ENCODE measurements at places on chromosomes 2 and 18. TPM values are rescaled to one million over a fixed set of nuclear protein-coding genes. Genes with fewer than 3 reads are reported as not detected.

The POTEI gene
- not detected for total RNA-seq

The SERPINB3 gene
- not detected for total RNA-seq

The BMP10 gene
- total RNA-seq = not detected

The COPS9 gene
- 131 TPM for total RNA-seq

The C2orf66 gene
- 0.21 TPM for total RNA-seq

The KLHL41 gene
- total RNA-seq = not detected

The RBM43 gene
- total RNA-seq = 2.7 TPM

The ALKAL2 gene
- total RNA-seq = 1.1 TPM

The C2orf80 gene
- total RNA-seq = not detected

The HOXD1 gene
- total RNA-seq = not detected

DNA sequence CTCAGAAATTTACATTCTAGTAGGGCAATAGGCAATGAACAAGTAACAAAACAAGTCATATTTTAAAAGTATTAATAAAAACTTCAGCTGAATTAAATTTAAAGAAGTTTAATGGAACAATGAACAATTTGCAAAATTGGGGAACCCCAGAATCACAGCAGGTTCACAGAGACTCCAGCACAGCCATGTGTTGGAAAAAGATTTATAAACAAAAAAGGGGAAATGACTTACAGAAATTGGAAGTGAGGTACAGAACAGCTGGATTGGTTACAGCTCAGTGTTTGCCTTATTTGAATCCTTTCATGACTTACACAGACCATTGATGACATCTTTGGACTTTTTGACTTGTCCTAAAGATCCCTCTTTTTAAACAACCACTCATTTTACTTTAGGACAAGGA is 179.9 kb upstream of the SCN7A start:
- no peaks in the 10 kb centered on the region for H3K27me3 ChIP-seq
- H3K27ac ChIP-seq = no peak overlapping the region
- H3K4me3 ChIP-seq = no peak overlapping the region
- DNase-seq = no peak

GRCh38 chr2:169808221-169808620 is 9.6 kb downstream of the SSB start:
- H3K36me3 ChIP-seq = peaks cover 26% of the 10 kb centered on the region
- H3K27me3 ChIP-seq = no peaks in the 10 kb centered on the region
- no peak overlapping the region for H3K4me3 ChIP-seq
- H3K4me1 ChIP-seq = no peaks in the 10 kb centered on the region
- no peak for DNase-seq
- no peak overlapping the region for H3K27ac ChIP-seq

DNA sequence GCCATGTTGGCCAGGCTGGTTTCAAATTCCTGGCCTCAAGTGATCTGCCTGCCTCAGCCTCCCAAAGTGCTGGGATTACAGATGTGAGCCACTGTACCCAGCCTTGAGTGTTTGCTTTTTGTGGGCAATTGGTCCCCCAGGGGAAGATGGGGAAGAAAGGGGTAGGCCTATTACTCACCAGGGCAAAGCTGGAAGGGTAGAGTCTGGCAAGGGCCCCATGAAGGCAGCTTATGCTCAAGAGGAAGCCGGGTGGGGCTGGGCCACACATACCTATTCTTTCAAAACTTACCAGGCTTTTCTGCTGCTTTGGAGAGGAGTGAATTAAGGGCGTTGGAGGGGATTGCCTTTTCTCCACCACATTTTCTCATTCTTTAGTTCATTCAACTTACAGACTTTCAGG is 24.5 kb upstream of the CD28 start:
- no peak overlapping the region for H3K4me3 ChIP-seq
- H3K4me1 ChIP-seq = no peaks in the 10 kb centered on the region
- DNase-seq = no peak
- H3K27me3 ChIP-seq = peaks cover 25% of the 10 kb centered on the region
- no peak overlapping the region for H3K27ac ChIP-seq

DNA sequence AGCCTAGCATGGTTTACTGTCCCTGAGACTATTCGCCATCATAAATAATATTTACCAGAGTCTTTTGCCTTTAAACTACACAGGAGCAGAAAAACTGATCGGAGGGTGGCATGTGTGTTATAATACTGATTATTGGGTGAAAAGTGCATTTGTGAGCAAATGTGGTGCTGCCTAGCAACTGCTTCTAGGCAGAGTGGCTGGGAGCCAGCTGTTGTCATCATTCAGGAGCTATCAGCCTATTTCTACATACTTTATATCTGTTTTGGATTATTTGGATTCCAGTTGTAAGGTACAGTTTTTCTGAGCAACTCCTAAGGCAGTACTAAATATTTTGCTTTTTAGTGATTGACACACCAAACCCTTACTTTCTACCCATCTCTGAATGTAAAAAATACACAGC is 75.0 kb upstream of the MSTN start:
- peaks cover 7% of the 10 kb centered on the region for H3K36me3 ChIP-seq
- no peak overlapping the region for H3K27ac ChIP-seq
- H3K4me1 ChIP-seq = no peaks in the 10 kb centered on the region

DNA sequence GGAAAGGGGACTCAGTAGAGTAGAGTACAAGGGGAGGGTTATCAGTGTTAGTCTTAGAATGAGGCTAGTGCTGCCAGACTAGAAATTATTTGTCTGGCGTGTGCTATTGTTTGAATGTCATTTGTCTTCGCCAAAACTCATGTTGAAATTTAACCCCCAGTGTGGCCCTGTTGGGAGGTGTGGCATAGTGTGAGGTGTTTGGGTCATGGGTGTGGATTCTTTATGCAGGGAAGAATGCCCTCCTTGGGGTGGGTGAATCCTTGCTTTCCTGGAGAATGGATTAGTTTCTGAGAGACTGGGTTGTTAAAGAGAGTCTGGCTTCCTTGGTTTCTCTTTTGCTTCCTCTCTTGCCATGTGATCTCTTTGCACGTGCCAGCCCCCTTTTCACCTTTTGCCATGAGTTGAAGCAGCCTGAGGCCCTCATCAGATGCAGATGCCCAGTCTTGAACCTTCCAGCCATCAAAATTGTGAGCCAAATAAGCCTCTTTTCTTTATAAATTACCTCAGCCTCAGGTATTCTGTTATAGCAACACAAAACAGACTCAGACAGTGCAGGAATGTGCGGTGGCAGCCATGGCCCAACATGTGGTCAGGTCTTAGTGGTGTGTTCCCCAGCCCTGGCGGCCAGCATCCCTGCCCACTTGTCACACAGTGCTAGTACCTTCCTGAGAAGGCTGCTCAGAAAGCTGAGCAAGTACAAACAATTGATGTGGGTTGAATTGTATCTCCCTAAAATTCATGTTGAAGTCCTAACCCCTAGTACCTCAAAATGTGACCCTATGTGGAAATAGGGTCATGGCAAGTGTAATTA is 48.4 kb upstream of the NAB1 start:
- peaks cover 13% of the 10 kb centered on the region for H3K4me1 ChIP-seq
- H3K27ac ChIP-seq = peak overlapping the region; percentile 30
- no peaks in the 10 kb centered on the region for H3K36me3 ChIP-seq
- no peaks in the 10 kb centered on the region for H3K27me3 ChIP-seq

DNA sequence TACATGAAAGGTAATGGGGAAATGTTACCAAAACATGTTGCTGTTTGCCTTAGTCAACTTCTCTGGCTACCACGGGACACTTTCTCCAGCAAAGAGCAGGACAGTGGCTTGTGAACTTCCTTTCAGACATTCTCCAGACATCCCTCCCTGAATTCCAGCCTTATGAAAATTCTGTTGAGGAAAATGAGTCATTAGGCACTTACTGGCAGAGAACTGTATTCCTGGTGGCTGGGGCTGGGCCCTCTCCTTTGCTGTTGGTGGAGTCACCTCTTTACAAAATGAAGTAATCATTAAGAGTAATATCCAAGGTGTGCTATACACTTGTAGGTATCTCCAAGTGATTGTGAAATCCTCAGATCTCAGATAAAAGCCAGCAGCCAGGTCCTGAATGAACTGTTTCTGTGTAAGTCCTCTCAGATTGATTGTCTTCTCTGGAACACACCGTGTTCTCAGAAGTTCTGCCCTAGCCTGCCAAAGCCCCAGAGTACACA is 1.3 kb upstream of the FAP start:
- no peaks in the 10 kb centered on the region for H3K4me1 ChIP-seq
- no peak overlapping the region for H3K4me3 ChIP-seq
- DNase-seq = no peak
- H3K36me3 ChIP-seq = no peaks in the 10 kb centered on the region

DNA sequence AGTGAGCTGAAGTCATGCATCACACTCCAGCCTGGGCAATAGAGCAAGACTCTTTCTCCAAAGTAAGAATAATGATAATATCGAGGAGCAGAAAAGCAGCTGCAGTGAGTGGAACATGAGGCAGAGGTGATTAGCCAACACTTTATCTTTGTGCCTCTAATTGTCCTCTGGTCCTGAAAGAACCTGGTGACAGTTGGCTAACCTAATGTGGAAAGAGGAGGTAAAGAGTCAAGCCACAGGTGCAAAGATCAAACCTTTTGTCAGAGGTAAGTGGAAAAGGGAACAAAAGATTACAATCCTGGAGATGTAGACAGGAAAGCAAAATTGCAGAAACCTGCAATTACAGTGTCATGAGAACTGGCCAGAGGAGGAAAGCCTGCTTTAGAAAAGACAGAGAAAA is 53.5 kb upstream of the LCLAT1 start:
- H3K27me3 ChIP-seq = peaks cover 2% of the 10 kb centered on the region
- no peak for DNase-seq
- no peaks in the 10 kb centered on the region for H3K36me3 ChIP-seq

GRCh38 chr2:108988796-108989713 is at the start of gene EDAR:
Gene EDAR (minus strand): TSS chr2:108989220. CDS start chr2:108931014, 58,206 bp downstream.
- no peak for DNase-seq
- H3K27me3 ChIP-seq = no peaks in the 10 kb centered on the region
- H3K36me3 ChIP-seq = no peaks in the 10 kb centered on the region
- H3K4me3 ChIP-seq = no peak within 1 kb of the TSS
- no peak within 1 kb of the TSS for H3K27ac ChIP-seq

DNA sequence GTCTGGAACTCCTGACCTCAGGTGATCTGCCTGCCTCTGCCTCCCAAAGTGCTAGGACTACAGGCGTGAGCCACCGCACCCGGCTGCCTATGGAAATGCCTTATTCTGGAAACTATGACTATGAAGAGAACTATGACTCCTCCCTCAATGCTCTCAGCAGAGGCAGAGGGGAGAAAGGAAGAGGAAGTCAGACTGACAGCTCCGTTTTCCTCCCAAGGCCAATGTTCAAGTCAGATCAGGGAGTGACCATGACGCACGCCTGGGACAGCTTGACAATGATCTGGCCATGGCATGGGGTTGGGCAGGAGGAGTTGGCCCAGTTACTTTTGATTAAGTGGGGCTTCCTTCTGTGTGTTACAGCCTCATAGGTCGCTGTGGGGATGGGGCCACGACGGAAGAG is 44.3 kb upstream of the MRPL33 start:
- peaks cover 18% of the 10 kb centered on the region for H3K4me1 ChIP-seq
- H3K27ac ChIP-seq = peak overlapping the region; percentile 80
- H3K4me3 ChIP-seq = no peak overlapping the region
- DNase-seq = no peak

- H3K4me3 ChIP-seq = no peak overlapping the region
- DNase-seq = no peak
- H3K4me1 ChIP-seq = no peaks in the 10 kb centered on the region
Measured at GRCh38 chr2:135151615-135152014, 99.5 kb downstream of the RAB3GAP1 start.

DNA sequence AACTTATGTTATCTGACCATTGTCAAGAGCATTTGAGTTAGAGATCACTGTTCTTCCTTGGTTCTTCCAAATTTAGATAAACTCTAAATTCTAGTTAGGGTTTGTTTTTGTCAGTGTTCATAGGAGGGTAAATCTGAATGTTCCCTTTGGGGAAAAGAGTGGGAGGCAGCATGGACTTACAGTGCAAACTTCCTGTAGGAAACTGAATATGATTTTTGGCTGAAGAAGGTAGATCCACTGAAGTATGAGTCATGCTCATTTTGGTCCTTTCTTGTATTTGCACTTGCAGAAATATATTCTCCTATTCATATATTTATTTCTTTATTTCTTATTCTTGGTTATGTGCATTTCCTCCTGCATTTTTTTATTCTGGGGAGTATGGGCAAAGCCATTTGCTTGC is 27.3 kb downstream of the CCDC85A start:
- H3K36me3 ChIP-seq = no peaks in the 10 kb centered on the region
- DNase-seq = no peak
- no peaks in the 10 kb centered on the region for H3K4me1 ChIP-seq

DNA sequence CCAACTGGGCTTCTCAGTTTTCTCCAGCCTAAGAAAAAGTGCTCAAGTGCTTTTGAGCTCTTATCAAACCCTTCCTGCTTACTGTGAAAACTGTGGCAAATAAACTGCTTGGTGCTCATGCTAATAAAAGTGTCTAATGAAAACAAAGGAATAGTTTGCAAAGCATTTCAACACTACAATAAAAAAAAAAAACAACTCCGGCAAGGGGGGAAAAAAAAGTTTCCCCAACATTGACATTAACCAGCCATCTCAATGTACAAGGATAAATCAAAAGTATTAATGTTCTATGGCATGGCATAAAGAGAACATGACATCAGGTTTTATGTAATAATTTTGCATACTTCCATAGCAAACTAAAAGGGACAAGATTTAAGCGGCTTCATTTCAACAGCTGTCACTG is 14.7 kb upstream of the STPG4 start:
- no peaks in the 10 kb centered on the region for H3K27me3 ChIP-seq
- H3K4me3 ChIP-seq = no peak overlapping the region
- no peak for DNase-seq
- peaks cover 60% of the 10 kb centered on the region for H3K4me1 ChIP-seq
- peaks cover 9% of the 10 kb centered on the region for H3K36me3 ChIP-seq

- DNase-seq = no peak
- no peaks in the 10 kb centered on the region for H3K27me3 ChIP-seq
- no peak overlapping the region for H3K4me3 ChIP-seq
- no peak overlapping the region for H3K27ac ChIP-seq
Measured at GRCh38 chr2:159521272-159521671, 95.1 kb downstream of the BAZ2B start.

DNA sequence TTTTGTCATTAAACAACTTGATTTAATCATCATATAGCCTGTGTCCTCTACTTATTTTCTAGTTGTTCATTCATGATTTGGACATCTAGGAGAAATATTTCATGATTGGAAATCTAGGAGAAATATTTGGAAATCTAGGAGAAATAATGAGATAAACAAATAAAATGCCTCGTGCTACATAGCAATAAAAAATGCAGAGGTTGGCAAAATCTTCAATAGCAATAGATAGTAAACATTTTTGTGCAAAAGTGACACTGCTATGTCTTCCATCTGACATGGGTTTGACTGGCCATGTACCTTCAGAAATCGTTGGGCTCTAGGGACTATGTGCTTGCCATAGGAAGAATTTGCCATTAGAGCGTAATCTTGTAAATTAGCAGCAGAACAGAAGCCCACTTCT is 1304.5 kb upstream of the ZEB2 start:
- DNase-seq = no peak
- no peak overlapping the region for H3K27ac ChIP-seq
- H3K4me1 ChIP-seq = no peaks in the 10 kb centered on the region
- H3K36me3 ChIP-seq = no peaks in the 10 kb centered on the region

GRCh38 chr2:73103018-73103542 is 9.7 kb downstream of the RAB11FIP5 start:
- H3K27ac ChIP-seq = no peak overlapping the region
- no peaks in the 10 kb centered on the region for H3K27me3 ChIP-seq
- H3K4me1 ChIP-seq = peaks cover 15% of the 10 kb centered on the region
- no peak for DNase-seq
